A549 treated with CORT108297 at 1 μM for 4 hours (cell line): ENCODE measurements at places on chromosomes 7 and 10. TPM values are rescaled to one million over a fixed set of nuclear protein-coding genes. Genes with fewer than 3 reads are reported as not detected.

TMEM26 gene
- 0.01 to 0.18 TPM (median 0.07 TPM) in 5 replicates for total RNA-seq

CPXM2 gene
- not detected in 5 replicates for total RNA-seq

POLR2J2 gene
- total RNA-seq = 0.10 to 0.75 TPM (median 0.52 TPM) in 5 replicates

SPDYE11 gene
- not detected in 5 replicates for total RNA-seq

BCAP29 gene
- 35.8 to 44.6 TPM (median 38.6 TPM) in 5 replicates for total RNA-seq

CTTNBP2 gene
- 0.21 to 0.92 TPM (median 0.41 TPM) in 5 replicates for total RNA-seq

KRIT1 gene
- total RNA-seq = 25.4 to 29.5 TPM (median 27.6 TPM) in 5 replicates

BUD23 gene
- total RNA-seq = 126 to 159 TPM (median 134 TPM) in 5 replicates

GPR37 gene
- 0.36 to 0.68 TPM (median 0.47 TPM) in 5 replicates for total RNA-seq

CPED1 gene
- total RNA-seq = 0.08 to 0.15 TPM in 2 of 5 replicates, not detected in the others

MBLAC1 gene
- total RNA-seq = 2.6 to 3.4 TPM (median 3.2 TPM) in 5 replicates

ACSL5 gene
- 0.08 to 0.23 TPM (median 0.12 TPM) in 5 replicates for total RNA-seq

GPR146 gene
- total RNA-seq = 1.1 to 2.8 TPM (median 2.1 TPM) in 5 replicates

ZNF736 gene
- 0.06 TPM in 1 of 5 replicates, not detected in the others for total RNA-seq

HGF gene
- total RNA-seq = 0.01 to 0.10 TPM in 2 of 5 replicates, not detected in the others

LRRC17 gene
- total RNA-seq = 0.03 to 0.16 TPM (median 0.11 TPM) in 4 of 5 replicates, not detected in the other

PIK3AP1 gene
- 0.51 to 0.70 TPM (median 0.60 TPM) in 5 replicates for total RNA-seq

HSPA12A gene
- 11.1 to 12.6 TPM (median 11.8 TPM) in 5 replicates for total RNA-seq

XRCC2 gene
- total RNA-seq = 3.7 to 6.3 TPM (median 5.4 TPM) in 5 replicates

SHTN1 gene
- total RNA-seq = 18.9 to 28.8 TPM (median 24.8 TPM) in 5 replicates

TFEC gene
- 0.01 TPM in 1 of 5 replicates, not detected in the others for total RNA-seq

FZD1 gene
- total RNA-seq = 2.1 to 2.9 TPM (median 2.6 TPM) in 5 replicates

NRCAM gene
- 73.8 to 103 TPM (median 89.1 TPM) in 5 replicates for total RNA-seq

NUDT1 gene
- total RNA-seq = 83.7 to 114 TPM (median 104 TPM) in 5 replicates

NUTM2D gene
- 0.92 to 1.7 TPM (median 1.2 TPM) in 5 replicates for total RNA-seq

ZNF239 gene
- 2.3 to 4.5 TPM (median 2.5 TPM) in 5 replicates for total RNA-seq

TMEM140 gene
- total RNA-seq = 0.98 to 1.8 TPM (median 1.1 TPM) in 5 replicates

PTTG1IP2 gene
- total RNA-seq = not detected in 5 replicates

CRHR2 gene
- not detected in 5 replicates for total RNA-seq

CUBN gene
- 0.01 to 0.10 TPM (median 0.03 TPM) in 5 replicates for total RNA-seq

RELN gene
- 0.01 to 0.14 TPM (median 0.07 TPM) in 4 of 5 replicates, not detected in the other for total RNA-seq

ALOX5 gene
- total RNA-seq = 0.16 to 0.67 TPM (median 0.32 TPM) in 5 replicates

MAT1A gene
- 0.02 to 0.03 TPM in 2 of 5 replicates, not detected in the others for total RNA-seq

ITGB8 gene
- 0.65 to 1.3 TPM (median 0.97 TPM) in 5 replicates for total RNA-seq

SRRM3 gene
- total RNA-seq = 6.3 to 10.0 TPM (median 8.5 TPM) in 5 replicates

KCNH2 gene
- 0.38 to 0.64 TPM (median 0.42 TPM) in 5 replicates for total RNA-seq

MRLN gene
- not detected in 5 replicates for total RNA-seq

CYP2C19 gene
- total RNA-seq = not detected in 5 replicates
